HepG2 (cell line): ENCODE measurements at places on chromosomes 12 and 14. TPM values are rescaled to one million over a fixed set of nuclear protein-coding genes. Genes with fewer than 3 reads are reported as not detected.

MGST1 gene
- total RNA-seq = 96.0 and 119 TPM in 2 replicates

CISTR gene
- not detected in 2 replicates for total RNA-seq

KLHL33 gene
- total RNA-seq = not detected in 2 replicates

OR6S1 gene
- not detected in 2 replicates for total RNA-seq

ACOT4 gene
- total RNA-seq = 0.04 TPM in 1 of 2 replicates, not detected in the other

IFNG-AS1 gene
- total RNA-seq = not detected in 2 replicates

TOGARAM1 gene
- total RNA-seq = 9.8 and 10.6 TPM in 2 replicates

GPR137C gene
- 0.51 TPM in 2 replicates for total RNA-seq

OR6C65 gene
- not detected in 2 replicates for total RNA-seq

OR4E2 gene
- not detected in 2 replicates for total RNA-seq

ZFHX2 gene
- total RNA-seq = 0.44 and 0.49 TPM in 2 replicates

SPTSSA gene
- 19.1 and 26.6 TPM in 2 replicates for total RNA-seq

ATP5MC2 gene
- 230 and 280 TPM in 2 replicates for total RNA-seq

SCNN1A gene
- total RNA-seq = 0.63 and 1.5 TPM in 2 replicates

TOMM20L gene
- total RNA-seq = 0.46 TPM in 1 of 2 replicates, not detected in the other

KIF5A gene
- 1.1 and 1.6 TPM in 2 replicates for total RNA-seq

TSPAN19 gene
- not detected in 2 replicates for total RNA-seq

IL22 gene
- total RNA-seq = not detected in 2 replicates

PLBD1 gene
- total RNA-seq = not detected in 2 replicates

IL31 gene
- not detected in 2 replicates for total RNA-seq

KRT4 gene
- not detected in 2 replicates for total RNA-seq

TMEM121 gene
- 10.8 and 19.0 TPM in 2 replicates for total RNA-seq

PAWR gene
- total RNA-seq = 36.1 and 37.4 TPM in 2 replicates

PELI2 gene
- not detected in 2 replicates for total RNA-seq

MFAP5 gene
- total RNA-seq = not detected in 2 replicates

PTGDR gene
- total RNA-seq = not detected in 2 replicates

YLPM1 gene
- total RNA-seq = 21.9 and 37.6 TPM in 2 replicates

CLEC2D gene
- total RNA-seq = 0.69 and 2.5 TPM in 2 replicates

SLC35F4 gene
- not detected in 2 replicates for total RNA-seq

NKX2-8 gene
- not detected in 2 replicates for total RNA-seq

PPP1R36 gene
- total RNA-seq = 0.11 TPM in 1 of 2 replicates, not detected in the other

ETFBKMT gene
- 0.93 and 1.1 TPM in 2 replicates for total RNA-seq

CD69 gene
- not detected in 2 replicates for total RNA-seq

SMIM41 gene
- total RNA-seq = not detected in 2 replicates

DIO2 gene
- total RNA-seq = not detected in 2 replicates

C12orf50 gene
- total RNA-seq = not detected in 2 replicates

FAIM2 gene
- not detected in 2 replicates for total RNA-seq

INSM2 gene
- not detected in 2 replicates for total RNA-seq

ZCCHC8 gene
- total RNA-seq = 14.2 and 20.9 TPM in 2 replicates

PRR4 gene
- total RNA-seq = 1.2 and 2.3 TPM in 2 replicates

P2RX7 gene
- 0.13 TPM in 1 of 2 replicates, not detected in the other for total RNA-seq

CCDC184 gene
- not detected in 2 replicates for total RNA-seq

GARIN6 gene
- total RNA-seq = not detected in 2 replicates

FAM222A gene
- total RNA-seq = 7.2 and 9.6 TPM in 2 replicates

BBOF1 gene
- 2.3 and 2.4 TPM in 2 replicates for total RNA-seq

SLC4A8 gene
- 0.07 TPM in 1 of 2 replicates, not detected in the other for total RNA-seq

SYT1 gene
- not detected in 2 replicates for total RNA-seq

PPM1H gene
- 38.1 and 42.0 TPM in 2 replicates for total RNA-seq

TAS2R43 gene
- 1.7 TPM in 1 of 2 replicates, not detected in the other for total RNA-seq

PIGH gene
- 18.7 and 30.0 TPM in 2 replicates for total RNA-seq

CCNT1 gene
- total RNA-seq = 26.8 and 28.2 TPM in 2 replicates

BATF gene
- 0.22 and 0.44 TPM in 2 replicates for total RNA-seq

ZNF740 gene
- 15.0 and 16.9 TPM in 2 replicates for total RNA-seq

MYF6 gene
- not detected in 2 replicates for total RNA-seq

DTX1 gene
- not detected in 2 replicates for total RNA-seq

CCDC177 gene
- total RNA-seq = not detected in 2 replicates
